ENCODE measurements at places on chromosomes 6 and 20. TPM values are rescaled to one million over a fixed set of nuclear protein-coding genes. Genes with fewer than 3 reads are reported as not detected.

- H3K36me3 ChIP-seq, result no peaks in the 10 kb centered on the region
- H3K27ac ChIP-seq, result no peak overlapping the region
- H3K27me3 ChIP-seq, result peaks cover 10% of the 10 kb centered on the region
- no peaks in the 10 kb centered on the region for H3K4me1 ChIP-seq
Observed at GRCh38 chr20:54362283-54362682, 113.1 kb upstream of the DOK5 start.

The HLA-DRB1 gene
- total RNA-seq, result not detected

The RBM24 gene
- 10.8 TPM for total RNA-seq

DNA sequence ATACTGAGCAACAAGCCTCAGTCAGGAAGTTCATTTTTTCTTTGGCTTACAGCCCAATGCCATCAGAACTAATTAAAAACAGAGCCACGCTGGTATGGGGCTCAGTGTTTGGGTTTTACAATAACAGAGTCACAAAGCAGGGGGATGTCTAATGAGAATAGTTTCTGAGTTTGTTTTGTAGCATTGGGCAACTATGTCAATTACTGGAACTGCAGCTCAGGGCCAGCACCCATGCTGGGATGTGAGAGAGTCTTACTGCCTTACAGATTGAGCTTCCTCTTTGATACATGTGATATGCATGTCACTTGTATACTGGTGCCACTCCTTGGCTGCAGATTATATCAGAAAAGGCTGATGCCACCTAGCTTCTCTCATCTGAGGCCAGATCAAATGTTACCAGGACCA is 117.6 kb downstream of the TFAP2B start:
- H3K4me1 ChIP-seq, result peaks cover 17% of the 10 kb centered on the region
- no peak for DNase-seq
- H3K27me3 ChIP-seq, result no peaks in the 10 kb centered on the region
- no peak overlapping the region for H3K27ac ChIP-seq
- no peaks in the 10 kb centered on the region for H3K36me3 ChIP-seq

- H3K27ac ChIP-seq, result no peak overlapping the region
- H3K4me1 ChIP-seq, result peaks cover 33% of the 10 kb centered on the region
- H3K4me3 ChIP-seq, result no peak overlapping the region
- no peak for DNase-seq
Observed at GRCh38 chr20:11810311-11811083, 107.2 kb upstream of the BTBD3 start.

- peaks cover 29% of the 10 kb centered on the region for H3K36me3 ChIP-seq
- no peak overlapping the region for H3K27ac ChIP-seq
- no peak for DNase-seq
- no peaks in the 10 kb centered on the region for H3K27me3 ChIP-seq
- peaks cover 34% of the 10 kb centered on the region for H3K4me1 ChIP-seq
Observed at GRCh38 chr6:12020187-12020791, 8.2 kb downstream of the HIVEP1 start.

DNA sequence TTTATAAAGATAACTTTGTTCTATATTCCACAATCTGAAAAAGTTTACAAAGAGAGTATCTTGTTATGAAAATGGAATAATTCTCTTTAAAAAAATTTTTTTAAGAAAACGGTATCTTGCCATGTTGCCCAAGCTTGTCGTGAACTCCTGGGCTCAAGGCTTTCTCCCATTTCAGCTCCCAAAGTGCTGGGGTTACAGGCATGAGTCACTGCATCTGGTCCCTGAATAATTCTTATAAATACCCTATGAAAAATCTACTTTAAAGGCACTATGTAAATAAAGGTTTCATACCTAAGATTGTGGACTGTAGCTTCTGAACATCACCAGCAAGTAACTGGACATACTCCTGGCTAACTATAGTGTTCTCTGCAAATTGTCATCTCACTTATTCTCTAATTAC is 60.3 kb downstream of the SAMD3 start:
- no peak overlapping the region for H3K27ac ChIP-seq
- DNase-seq, result no peak
- H3K4me3 ChIP-seq, result no peak overlapping the region
- H3K36me3 ChIP-seq, result peaks cover 2% of the 10 kb centered on the region

The MAVS gene
- 41.6 TPM for total RNA-seq

GRCh38 chr6:47709160-47709559 is 10.8 kb downstream of the ADGRF4 start:
- no peak overlapping the region for H3K4me3 ChIP-seq
- no peak overlapping the region for H3K27ac ChIP-seq
- peaks cover 14% of the 10 kb centered on the region for H3K27me3 ChIP-seq
- DNase-seq, result no peak
- H3K36me3 ChIP-seq, result no peaks in the 10 kb centered on the region
- H3K4me1 ChIP-seq, result no peaks in the 10 kb centered on the region

DNA sequence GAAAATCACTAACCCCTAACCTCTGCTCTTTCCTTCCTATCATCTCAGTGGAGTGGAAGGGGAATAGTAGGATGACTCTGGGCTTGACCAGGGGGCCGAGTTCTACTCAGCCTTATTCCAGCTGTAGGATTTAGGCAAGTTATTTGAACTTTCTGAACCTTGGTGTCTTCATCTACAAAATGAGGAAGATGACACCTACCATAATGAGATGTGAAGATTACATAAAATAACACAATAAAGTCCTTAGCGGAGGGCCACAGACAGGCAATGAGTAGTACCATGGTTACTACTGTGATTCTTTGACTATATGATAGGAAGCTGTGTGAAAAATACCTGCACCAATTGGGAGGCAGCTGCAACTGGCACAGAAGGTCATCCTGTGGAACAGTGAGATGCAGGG is 53.6 kb upstream of the PIM1 start:
- H3K36me3 ChIP-seq, result no peaks in the 10 kb centered on the region
- no peak overlapping the region for H3K27ac ChIP-seq

GRCh38 chr20:54385746-54386145 is 89.6 kb upstream of the DOK5 start:
- DNase-seq, result no peak
- peaks cover 1% of the 10 kb centered on the region for H3K36me3 ChIP-seq
- H3K4me1 ChIP-seq, result no peaks in the 10 kb centered on the region
- H3K4me3 ChIP-seq, result no peak overlapping the region

The TINAG gene
- not detected for total RNA-seq

The C20orf202 gene
- total RNA-seq, result not detected

The LY6G6F gene
- not detected for total RNA-seq

DNA sequence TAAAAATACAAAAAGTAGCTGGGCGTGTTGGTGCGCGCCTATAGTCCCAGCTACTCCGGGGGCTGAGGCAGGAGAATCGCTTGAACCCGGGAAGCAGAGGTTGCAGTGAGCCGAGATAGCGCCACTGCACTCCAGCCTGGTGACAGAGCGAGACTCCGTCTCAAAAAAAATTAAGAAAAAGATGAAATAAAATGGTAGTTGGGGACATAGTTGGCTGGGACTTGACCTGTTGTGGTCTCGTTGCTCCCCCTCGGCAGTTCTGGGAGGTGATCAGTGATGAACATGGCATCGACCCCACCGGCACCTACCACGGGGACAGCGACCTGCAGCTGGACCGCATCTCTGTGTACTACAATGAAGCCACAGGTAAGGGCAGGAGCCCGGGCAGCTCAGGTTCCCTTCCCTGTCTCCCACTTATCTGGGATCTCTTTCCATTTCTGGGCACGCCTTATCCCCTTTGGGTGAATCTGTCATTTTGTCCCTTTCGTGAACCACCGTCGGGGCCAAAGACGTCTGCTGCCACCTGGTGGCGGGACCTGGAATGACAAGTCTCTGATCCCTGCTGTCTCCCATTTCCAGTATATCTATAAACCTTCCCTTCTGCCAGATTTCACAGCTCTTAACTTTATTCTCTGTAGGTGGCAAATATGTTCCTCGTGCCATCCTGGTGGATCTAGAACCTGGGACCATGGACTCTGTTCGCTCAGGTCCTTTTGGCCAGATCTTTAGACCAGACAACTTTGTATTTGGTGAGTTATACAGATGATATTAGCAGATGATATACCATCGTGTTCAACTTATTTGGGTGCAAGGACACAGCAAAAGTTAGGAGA is 2.3 kb downstream of the TUBB start:
- peak overlapping the region; percentile 96 for H3K27ac ChIP-seq
- H3K4me1 ChIP-seq, result peaks cover 60% of the 10 kb centered on the region
- peak overlapping the region; percentile 96 for H3K4me3 ChIP-seq

GRCh38 chr6:135052939-135053338 is 1.7 kb downstream of the HBS1L start:
- H3K36me3 ChIP-seq, result peaks cover 2% of the 10 kb centered on the region
- H3K27me3 ChIP-seq, result no peaks in the 10 kb centered on the region
- H3K27ac ChIP-seq, result no peak overlapping the region
- DNase-seq, result no peak
- H3K4me1 ChIP-seq, result peaks cover 33% of the 10 kb centered on the region

The DPM1 gene
- total RNA-seq, result 39.9 TPM

DNA sequence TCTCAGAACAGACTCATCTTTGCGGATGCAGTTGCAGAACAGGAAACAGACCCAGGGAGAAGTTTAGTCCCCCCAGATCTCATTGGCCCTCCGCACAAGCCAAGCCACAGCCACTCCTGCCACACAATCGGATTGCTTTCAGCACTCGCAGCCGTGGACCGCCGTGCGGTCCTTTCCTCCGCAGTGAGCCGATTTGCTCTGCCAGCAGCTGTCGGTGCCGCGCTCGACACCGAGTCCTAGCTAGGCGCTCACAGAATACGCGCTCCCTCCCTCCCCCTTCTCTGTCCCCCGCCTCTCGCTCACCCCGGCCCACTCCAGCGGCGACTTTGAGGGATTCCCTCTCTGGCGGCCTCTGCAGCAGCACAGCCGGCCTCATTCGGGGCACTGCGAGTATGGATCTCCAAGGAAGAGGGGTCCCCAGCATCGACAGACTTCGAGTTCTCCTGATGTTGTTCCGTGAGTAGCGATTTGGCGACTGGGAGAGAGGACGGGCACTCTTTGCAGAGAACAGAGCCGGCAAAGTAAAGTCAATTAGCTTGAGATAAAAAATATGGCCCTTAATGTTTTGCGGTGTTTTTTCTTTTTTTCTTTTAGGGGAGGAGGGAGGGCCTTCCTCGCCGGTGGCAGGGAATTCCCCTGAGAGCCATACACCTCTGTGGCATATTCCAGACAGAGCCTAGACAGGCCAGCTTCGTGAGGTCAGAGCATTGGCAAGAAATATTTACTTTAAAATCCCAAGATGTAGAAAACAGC is at the start of gene LAMP5:
Gene LAMP5, plus strand, starts transcription at position 130 of the 753 bp plus-strand sequence. Its CDS starts 263 bp downstream, at position 393.
- peaks cover 3% of the 10 kb centered on the region for H3K36me3 ChIP-seq
- no peak for DNase-seq
- H3K27ac ChIP-seq, result no peak within 1 kb of the TSS
- H3K4me3 ChIP-seq, result peak within 1 kb of the TSS; percentile 71
- H3K4me1 ChIP-seq, result peaks cover 26% of the 10 kb centered on the region

Data from chondrocyte (in vitro differentiated cells).